Activated CD4-positive, CD25-positive, alpha-beta regulatory T cell treated with anti-CD3 and anti-CD28 coated beads, Interleukin-2, amount 50 U/mL, for 72 hours (primary cell): ENCODE measurements at places on chromosomes 5 and 9.

GRCh38 chr9:126363847-126364671 lies 37.4 kb downstream of the MVB12B start:
- no peak for DNase-seq

DNA sequence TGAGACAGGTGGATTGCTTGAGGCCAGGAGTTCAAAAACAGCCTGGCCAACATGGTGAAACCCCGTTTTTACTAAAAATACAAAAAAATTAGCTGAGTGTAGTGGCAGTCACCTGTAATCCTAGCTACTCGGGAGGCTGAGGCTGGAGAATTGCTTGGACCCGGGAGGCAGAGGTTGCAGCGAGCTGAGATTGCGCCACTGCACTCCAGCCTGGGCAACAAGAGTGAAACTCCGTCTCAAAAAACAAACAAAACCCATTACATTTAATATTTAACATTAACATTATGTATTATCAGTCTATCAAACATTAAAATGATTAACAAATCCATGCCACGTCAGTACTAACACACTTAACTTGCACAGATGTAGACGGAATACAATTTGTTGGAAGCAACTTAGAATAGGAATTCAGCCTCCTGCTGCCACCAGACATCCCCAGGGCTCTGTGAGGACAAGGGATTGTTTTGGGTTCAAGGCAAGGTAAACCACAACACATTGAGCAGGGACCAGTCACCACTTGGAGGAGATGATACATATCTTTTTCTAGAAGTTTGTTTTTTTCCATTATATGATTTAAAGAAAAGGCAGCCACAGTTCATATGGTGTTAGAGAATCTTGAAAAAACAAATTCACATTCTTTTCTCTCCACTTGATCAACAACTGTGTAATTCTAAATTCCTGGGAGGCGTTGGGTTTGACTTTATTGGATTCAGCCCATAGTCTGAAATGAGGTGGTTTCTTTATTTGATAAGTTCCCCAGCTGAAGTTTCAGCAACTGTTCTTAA lies 104.1 kb upstream of the BASP1 start:
- no peak for DNase-seq

- DNase-seq: no peak
These were observed 332.3 kb downstream of the NPR3 start for GRCh38 chr5:33043343-33043997.

GRCh38 chr9:93306579-93307091 lies 122.7 kb downstream of the WNK2 start:
- no peak for DNase-seq

DNA sequence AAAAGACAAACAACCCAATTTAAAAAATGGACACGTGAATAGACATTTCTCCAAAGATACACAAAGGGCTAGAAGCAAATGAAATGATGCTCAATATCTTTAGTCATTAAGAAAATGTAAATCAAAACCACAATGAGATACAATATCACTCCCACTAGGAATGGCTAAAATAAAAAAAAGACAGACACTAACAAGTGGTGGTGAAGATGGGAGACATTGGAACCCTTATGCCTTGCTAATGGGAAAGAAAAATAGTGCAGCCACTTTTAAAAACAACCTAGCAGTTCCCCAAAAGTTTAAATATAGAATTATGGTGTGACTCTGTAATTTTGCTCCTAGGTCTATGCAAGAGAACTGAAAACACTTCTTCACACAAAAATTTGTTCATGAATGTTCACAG lies 40.7 kb downstream of the SH3TC2 start:
- DNase-seq: no peak

GRCh38 chr9:95962936-95963335 lies 87.4 kb downstream of the ERCC6L2 start:
- no peak for DNase-seq

DNA sequence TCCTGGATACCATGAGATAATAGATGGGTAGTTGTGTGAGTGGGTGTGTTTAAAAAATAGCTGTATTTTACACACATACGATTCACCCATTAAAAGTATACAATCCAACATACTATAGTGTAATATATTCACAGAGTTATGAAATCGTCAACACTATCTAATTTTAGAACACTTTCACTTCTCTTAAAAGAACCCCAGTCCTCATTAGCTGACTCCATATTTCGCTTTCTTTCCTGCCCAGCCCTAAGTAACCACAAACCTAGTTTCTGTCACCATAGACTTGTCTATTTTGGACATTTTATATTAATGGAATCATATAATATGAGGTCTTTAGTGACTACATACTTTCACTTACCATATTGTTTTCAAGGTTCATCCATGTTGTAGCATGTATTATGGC lies 63.8 kb upstream of the S1PR3 start:
- no peak for DNase-seq

DNA sequence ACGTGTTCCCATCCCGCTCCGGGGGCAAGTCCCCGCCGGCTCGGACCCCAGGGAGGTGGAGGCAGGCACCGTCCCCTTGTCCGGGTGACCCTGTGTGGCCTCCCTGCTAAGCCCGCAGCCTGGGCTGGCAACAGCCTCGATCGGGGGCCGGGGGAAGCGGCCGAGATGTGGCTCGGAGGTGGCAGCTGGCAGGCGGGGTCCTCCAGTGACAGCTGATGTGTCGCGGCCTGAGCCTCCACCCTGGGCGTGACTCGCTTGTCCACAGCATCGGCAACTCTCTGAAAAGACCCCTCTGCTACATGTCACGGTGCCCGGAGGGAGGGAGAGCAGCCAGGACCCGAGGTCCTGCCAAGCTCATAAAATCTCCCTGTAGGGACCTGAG lies 124.8 kb upstream of the IRX4 start:
- DNase-seq: no peak

DNA sequence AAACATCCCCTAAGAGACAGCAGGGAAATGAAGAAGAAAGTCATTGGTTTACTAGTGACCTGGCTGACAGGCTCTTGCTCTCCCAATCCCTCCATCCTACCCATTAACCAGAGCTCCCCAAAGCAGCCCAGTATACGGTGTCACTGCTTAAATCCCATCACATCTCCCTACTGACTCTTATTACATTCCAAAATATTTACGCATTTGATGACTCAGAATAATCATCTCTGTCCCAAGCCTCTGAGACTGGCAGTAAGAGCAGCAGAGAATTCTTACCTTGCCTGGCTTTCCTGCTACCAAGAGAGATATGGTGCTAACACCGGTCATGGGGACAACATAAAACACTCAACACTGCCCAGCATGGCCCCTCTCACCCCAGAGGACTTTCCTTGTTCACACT lies 20.2 kb upstream of the WHRN start:
- DNase-seq: no peak

GRCh38 chr5:148682058-148683026 lies 28.0 kb upstream of the HTR4 start:
- DNase-seq: no peak

- no peak for DNase-seq
These were observed 25.3 kb upstream of the ENHO start for GRCh38 chr9:34547960-34548611.

GRCh38 chr5:99133921-99134320 lies 205.1 kb upstream of the CHD1 start:
- DNase-seq: no peak

DNA sequence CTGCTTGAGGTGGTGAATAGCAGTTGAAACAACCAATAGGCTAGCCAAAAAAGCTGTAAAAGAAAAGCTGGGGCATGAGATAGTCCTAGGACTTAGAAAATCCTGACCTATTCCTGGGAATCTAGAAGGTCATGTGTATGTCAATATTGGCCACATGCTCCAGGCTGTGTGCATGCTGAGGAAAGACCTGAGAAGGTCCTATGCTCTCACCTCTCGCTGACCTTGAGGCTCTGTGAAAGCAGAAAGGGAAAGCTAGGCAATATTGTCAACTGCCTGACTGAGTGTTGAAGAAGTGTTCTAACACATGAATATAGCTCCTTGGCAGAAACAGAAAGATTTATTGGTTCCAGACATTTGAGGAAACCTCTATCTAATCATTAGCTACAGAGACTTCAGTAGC lies 19.8 kb downstream of the TAS2R1 start:
- no peak for DNase-seq

DNA sequence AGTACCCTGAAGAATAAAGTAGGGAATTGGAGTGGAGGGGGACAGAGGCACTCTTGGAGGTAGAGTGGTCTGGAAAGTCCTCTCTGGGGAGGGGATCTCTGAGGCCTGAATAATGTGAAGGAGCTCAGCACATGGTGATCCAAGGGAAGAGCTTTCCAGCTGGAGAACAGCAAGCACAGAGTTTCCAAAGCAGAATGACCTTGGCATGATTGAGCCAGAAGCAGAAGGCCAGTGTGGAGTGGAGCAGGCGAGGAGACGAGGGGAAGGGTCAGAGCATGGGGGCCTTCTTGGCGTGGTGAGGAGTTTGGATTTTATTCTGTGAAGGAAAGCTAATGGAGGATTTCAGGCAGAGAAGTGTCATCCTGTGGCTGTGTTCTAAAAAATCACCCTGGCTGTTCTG lies 8.3 kb downstream of the PCBD2 start:
- DNase-seq: no peak

- DNase-seq: no peak
These were observed 179.3 kb downstream of the MCTP1 start for GRCh38 chr5:95105638-95106037.

DNA sequence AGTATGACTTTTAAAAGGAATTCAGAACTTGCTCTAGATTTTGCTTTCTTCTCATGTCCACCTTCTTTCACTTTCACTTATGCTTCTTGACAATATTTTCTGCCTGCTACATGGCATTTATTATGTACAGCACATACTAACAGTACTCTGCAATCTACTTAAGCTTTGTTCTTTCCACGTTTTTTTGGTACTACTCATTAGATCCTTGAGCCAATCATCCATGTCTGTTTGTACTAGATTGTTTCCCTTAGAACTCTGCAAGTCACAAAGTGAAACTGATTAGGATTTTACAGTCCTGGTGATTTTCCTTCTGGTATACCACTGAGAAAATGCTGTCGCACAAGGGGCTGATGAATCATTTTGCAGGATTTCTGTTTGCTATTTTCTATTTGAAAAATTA lies 78.3 kb downstream of the PARP8 start:
- no peak for DNase-seq

GRCh38 chr5:6510132-6510531 lies 61.5 kb downstream of the UBE2QL1 start:
- no peak for DNase-seq

DNA sequence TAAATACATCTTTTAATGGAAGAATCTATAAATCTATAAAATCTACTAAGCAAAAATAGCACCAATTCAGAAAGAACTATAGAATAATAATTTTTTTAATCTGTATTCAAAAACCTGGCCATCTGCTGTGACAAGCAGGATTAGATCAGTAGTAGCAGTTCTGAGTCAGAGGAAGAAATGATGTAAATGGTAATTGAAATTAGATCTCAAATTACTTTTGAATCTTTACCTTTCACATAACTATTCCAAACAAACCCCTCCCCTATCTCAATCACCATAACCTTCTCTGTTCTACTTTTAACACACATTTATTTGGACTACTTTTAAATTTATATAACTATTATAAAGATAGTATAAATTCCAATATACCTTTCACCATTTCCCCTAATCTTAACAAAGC lies 727.8 kb upstream of the FAM174A start:
- DNase-seq: no peak

GRCh38 chr5:6483880-6484382 lies 35.3 kb downstream of the UBE2QL1 start:
- no peak for DNase-seq

DNA sequence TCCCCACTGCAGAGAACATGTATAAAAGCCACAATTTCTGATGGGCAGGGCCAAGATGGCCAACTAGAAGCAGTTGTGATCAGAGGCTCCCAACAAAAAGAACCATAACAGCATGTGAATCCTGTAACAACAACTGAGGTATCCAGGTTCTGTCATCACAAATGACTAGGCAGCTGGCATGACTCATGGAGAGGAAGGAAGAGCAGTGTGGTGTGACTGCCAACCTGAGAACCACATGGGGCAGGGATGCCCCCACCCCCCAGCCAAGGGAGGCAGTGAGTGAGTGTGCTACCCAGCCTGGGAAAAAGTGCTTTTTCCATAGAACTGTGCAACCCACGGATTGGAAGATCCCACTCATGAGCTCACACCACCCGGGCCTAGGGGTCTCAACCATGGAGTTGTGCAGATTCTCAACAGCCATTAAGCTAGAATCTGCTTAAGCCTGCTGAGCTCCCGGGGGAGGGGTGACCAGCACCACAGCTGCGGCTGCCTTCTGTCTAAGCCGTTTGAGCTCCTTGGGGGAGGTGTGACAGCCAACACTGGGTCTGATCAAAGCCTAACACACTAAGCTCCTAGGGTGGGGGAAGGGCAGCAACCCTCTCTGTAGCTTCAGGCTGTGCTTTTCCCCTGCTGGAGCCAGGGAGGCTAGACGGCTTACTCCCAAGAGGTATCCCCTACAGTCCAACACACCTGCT lies 80.1 kb upstream of the DMAC1 start:
- no peak for DNase-seq

DNA sequence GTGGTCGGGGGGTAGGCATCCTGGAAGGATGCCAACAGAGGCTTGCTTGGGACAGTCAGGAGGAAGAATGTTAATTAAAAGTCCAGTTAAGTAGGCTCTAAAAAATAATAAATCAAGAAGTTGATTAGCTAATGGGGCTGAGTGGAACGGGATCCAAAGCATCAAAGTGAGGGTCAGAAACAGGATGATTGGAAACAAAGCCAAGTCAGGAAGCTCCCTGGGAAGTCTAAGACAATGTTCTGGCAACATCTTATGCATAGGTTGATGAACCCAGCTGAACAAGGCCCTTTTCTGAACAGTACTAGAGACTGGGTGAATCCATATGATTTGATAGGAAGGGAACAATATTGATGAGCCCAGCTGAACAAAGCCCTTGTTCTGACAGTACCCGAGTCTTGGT lies 50.2 kb upstream of the STARD4 start:
- no peak for DNase-seq

- no peak for DNase-seq
These were observed 20.7 kb downstream of the ZNF462 start for GRCh38 chr9:106883626-106884190.

GRCh38 chr5:145699846-145700245 lies 135.3 kb downstream of the PRELID2 start:
- no peak for DNase-seq

GRCh38 chr5:78779771-78780616 lies 131.4 kb upstream of the LHFPL2 start:
- no peak for DNase-seq
